ENCODE measurements at places on chromosomes 7 and 10.
A peak's percentile ranks its signal among the peaks of the same experiment; 100 is the strongest.

DNA sequence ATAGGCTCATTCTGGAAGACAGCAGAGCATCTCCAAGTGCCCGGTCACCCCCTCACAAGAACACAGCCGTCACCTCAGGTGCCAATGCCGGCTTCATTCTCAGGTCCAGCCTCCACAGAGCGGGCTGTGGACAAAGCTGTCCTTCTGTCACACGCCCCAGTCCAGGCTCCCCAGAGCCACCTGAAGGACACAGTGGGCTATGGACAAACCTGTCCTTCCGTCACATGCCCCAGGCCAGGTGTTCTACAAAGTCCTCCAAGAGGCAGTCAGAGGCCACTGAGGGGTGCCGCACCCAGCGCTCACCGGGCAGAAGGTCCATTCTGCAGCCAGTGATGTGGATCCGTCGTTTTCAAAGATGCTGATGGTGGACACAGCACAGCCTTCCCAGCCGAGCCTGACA is 173.2 kb upstream of the PPP2R2D start:
- H3K36me3 ChIP-seq = no peaks in the 10 kb centered on the region
- peak; percentile 68 for DNase-seq
- H3K4me3 ChIP-seq = no peak overlapping the region
- no peak overlapping the region for H3K27ac ChIP-seq
- H3K4me1 ChIP-seq = peaks cover 15% of the 10 kb centered on the region

GRCh38 chr7:4690953-4691856 is 9.1 kb downstream of the FOXK1 start:
- no peak overlapping the region for H3K4me3 ChIP-seq
- DNase-seq = no peak
- H3K27me3 ChIP-seq = no peaks in the 10 kb centered on the region
- H3K4me1 ChIP-seq = peaks cover 92% of the 10 kb centered on the region
- H3K27ac ChIP-seq = no peak overlapping the region

- no peak overlapping the region for H3K27ac ChIP-seq
- DNase-seq = no peak
- H3K4me3 ChIP-seq = no peak overlapping the region
- no peaks in the 10 kb centered on the region for H3K4me1 ChIP-seq
- no peaks in the 10 kb centered on the region for H3K36me3 ChIP-seq
These were observed 164.3 kb upstream of the SVIL start for GRCh38 chr10:29798921-29799690.

- H3K4me3 ChIP-seq = no peak overlapping the region
- H3K27me3 ChIP-seq = no peaks in the 10 kb centered on the region
- no peak for DNase-seq
- H3K36me3 ChIP-seq = no peaks in the 10 kb centered on the region
- H3K27ac ChIP-seq = no peak overlapping the region
These were observed 34.5 kb downstream of the FRMD4A start for GRCh38 chr10:14296065-14296709.

GRCh38 chr10:484925-485661 is 204.4 kb downstream of the DIP2C start:
- no peaks in the 10 kb centered on the region for H3K27me3 ChIP-seq
- DNase-seq = peak; percentile 76
- H3K4me1 ChIP-seq = peaks cover 14% of the 10 kb centered on the region
- H3K36me3 ChIP-seq = no peaks in the 10 kb centered on the region
- peak overlapping the region; percentile 21 for H3K4me3 ChIP-seq

GRCh38 chr7:91263384-91264045 is 718 bp upstream of the FZD1 start:
- H3K4me3 ChIP-seq = peak overlapping the region; percentile 80
- DNase-seq = peak; percentile 75
- H3K4me1 ChIP-seq = peaks cover 56% of the 10 kb centered on the region
- H3K27me3 ChIP-seq = no peaks in the 10 kb centered on the region

- DNase-seq = no peak
- no peaks in the 10 kb centered on the region for H3K4me1 ChIP-seq
- no peak overlapping the region for H3K4me3 ChIP-seq
- H3K36me3 ChIP-seq = no peaks in the 10 kb centered on the region
- H3K27ac ChIP-seq = no peak overlapping the region
These were observed 187.2 kb upstream of the CELF2 start for GRCh38 chr10:10830293-10830986.

DNA sequence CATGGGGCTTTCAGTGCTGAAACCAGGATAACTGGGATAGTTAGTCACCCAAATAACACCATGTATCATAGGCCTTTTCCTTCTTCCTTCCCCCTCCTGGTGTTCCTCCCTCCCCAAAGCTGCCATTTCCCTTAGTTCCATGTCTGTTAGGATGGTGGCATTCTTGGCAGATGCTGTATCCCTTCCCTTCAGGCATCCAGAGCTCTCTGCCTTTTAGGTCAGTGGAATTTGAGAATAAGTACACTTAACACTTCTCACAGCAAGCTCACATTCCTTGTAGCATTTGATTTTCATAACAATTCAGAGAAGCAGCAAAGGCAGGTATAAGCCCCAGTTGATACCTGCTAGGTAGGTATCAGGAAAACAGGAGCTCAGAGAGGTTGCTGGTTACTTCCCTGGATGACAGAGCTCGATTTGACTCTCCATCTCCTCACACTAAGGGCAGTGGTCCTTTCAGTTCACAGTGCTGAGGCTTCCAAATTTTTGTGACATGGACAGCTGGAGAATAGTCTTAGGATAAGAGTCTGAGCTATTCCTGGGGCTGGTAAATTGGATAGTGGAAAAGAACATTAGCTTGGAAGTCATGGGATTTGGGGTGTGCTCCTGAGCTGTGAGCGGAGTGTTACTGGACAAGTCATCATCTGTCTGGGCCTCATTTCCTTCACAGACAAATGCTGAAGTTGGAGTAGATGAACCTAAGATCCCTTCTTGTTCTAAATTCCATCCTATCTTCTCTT is 108.7 kb upstream of the RHOBTB1 start:
- H3K27ac ChIP-seq = no peak overlapping the region
- H3K4me3 ChIP-seq = no peak overlapping the region
- H3K4me1 ChIP-seq = no peaks in the 10 kb centered on the region
- H3K36me3 ChIP-seq = no peaks in the 10 kb centered on the region
- no peak for DNase-seq
- no peaks in the 10 kb centered on the region for H3K27me3 ChIP-seq

DNA sequence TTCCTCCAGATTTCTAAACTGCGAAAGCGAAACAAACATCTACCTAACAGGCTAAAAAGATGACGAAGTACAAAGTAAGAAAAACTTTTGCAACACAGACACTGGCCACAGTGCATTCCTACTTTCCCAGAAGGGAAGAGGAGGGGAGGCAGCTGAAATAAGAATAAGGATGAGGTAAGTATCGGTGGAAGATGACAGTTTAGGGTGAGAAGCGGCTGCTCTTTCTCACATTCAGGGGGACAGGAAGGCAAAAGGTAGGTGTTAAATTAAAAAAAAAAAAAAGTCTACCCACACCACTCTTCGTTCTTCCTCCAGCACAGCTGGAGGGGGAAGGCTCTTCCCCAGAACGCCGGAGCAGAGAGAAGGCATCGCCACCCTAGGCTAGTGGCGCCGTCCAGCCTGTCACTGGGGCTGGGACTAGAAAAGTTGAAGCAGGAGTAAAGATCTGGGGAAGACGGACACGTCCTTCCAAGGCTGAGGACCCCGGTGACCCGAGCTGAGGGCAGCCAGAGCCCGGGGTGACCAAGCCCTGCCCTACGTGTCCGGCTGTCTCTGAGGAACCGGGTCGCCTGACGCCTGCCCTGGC is 846 bp downstream of the DNAJC1 start:
- no peak for DNase-seq
- H3K4me3 ChIP-seq = peak overlapping the region; percentile 94
- H3K27me3 ChIP-seq = no peaks in the 10 kb centered on the region
- no peaks in the 10 kb centered on the region for H3K36me3 ChIP-seq
- peaks cover 9% of the 10 kb centered on the region for H3K4me1 ChIP-seq

DNA sequence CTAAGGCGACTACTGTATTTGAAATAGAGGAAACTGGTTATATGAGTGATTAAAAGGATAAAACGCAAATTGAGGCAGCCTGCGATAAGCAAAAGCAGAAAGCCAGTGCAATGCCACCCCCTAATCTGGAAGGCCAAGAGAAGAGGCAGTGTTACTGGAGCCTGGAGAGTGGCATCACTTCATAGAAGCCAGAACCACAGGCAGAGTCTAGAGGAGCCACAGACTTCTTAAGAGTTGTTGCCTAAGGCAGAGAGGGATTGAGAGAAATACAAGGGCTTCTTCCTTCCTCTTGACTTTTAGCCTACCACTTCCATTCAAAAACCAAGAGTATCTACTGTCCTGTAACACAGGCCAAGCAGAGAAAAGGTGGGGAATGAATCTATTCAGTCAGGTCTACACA is 94.9 kb upstream of the SKAP2 start:
- H3K36me3 ChIP-seq = no peaks in the 10 kb centered on the region
- no peak for DNase-seq
- peaks cover 7% of the 10 kb centered on the region for H3K4me1 ChIP-seq
- no peak overlapping the region for H3K4me3 ChIP-seq
- no peak overlapping the region for H3K27ac ChIP-seq
- H3K27me3 ChIP-seq = no peaks in the 10 kb centered on the region

GRCh38 chr7:121054925-121055324 is 66.4 kb downstream of the CPED1 start:
- no peaks in the 10 kb centered on the region for H3K36me3 ChIP-seq
- DNase-seq = no peak
- H3K4me1 ChIP-seq = peaks cover 3% of the 10 kb centered on the region
- H3K27ac ChIP-seq = no peak overlapping the region
- H3K27me3 ChIP-seq = no peaks in the 10 kb centered on the region
- no peak overlapping the region for H3K4me3 ChIP-seq

- peaks cover 32% of the 10 kb centered on the region for H3K36me3 ChIP-seq
- H3K4me1 ChIP-seq = peaks cover 33% of the 10 kb centered on the region
- no peak overlapping the region for H3K4me3 ChIP-seq
These were observed 31.0 kb downstream of the GET4 start for GRCh38 chr7:907158-907980.

- no peaks in the 10 kb centered on the region for H3K27me3 ChIP-seq
- H3K27ac ChIP-seq = no peak overlapping the region
- H3K36me3 ChIP-seq = no peaks in the 10 kb centered on the region
- no peak for DNase-seq
These were observed 714.5 kb upstream of the POT1 start for GRCh38 chr7:125644109-125644508.

GRCh38 chr7:79787623-79788022 is 334.2 kb upstream of the MAGI2 start:
- no peak for DNase-seq
- no peaks in the 10 kb centered on the region for H3K4me1 ChIP-seq
- no peak overlapping the region for H3K27ac ChIP-seq
- H3K36me3 ChIP-seq = no peaks in the 10 kb centered on the region
- no peak overlapping the region for H3K4me3 ChIP-seq
- H3K27me3 ChIP-seq = no peaks in the 10 kb centered on the region

DNA sequence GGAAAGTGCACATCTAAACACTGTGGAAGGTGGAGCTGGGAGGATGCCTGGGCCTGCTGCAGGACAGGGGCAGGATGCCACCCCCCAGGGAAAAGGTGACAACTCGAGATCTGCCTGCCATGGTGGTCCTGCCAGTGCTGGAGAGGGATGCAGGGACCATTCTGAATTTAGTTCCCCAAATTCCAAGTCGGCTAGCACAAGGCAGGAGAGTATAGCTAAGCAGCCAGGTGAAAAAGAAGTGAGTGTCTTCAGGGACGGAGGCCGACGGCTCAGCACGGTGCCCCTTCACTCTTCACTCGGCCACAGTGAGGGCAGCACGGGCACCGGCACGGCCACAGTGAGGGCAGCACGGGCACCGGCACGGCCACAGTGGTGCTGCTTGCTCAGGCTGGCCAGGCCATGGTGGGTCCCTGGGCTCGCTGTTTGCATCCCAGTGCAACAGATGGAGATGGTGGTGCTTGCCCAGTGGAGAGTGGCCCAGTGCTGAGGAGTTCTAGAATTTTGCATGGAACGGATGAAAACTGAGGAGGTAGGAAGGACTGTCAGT is 161.3 kb upstream of the SHH start:
- H3K27ac ChIP-seq = no peak overlapping the region
- H3K36me3 ChIP-seq = no peaks in the 10 kb centered on the region
- H3K27me3 ChIP-seq = no peaks in the 10 kb centered on the region
- H3K4me3 ChIP-seq = no peak overlapping the region

DNA sequence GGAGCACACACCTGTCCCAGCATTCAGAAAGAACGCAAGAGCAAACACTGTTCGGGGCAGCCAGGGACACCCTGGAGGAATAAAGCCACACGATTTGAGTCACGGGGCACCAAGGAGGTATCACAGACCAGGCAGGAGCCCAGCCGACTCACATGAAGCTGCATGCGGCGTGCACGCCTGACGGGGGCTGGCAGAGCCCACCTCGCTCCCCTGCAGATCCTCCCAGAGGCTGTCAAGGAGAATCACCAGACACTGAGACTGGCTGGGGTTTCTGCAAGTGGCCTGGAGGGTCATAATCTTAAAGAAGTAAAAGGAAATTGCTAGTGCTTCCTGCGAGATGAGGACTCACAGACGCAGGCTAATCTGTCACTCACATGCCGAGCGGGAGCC is 61.6 kb downstream of the TCERG1L start:
- H3K27ac ChIP-seq = no peak overlapping the region
- H3K4me3 ChIP-seq = no peak overlapping the region
- peak; percentile 56 for DNase-seq
- H3K4me1 ChIP-seq = no peaks in the 10 kb centered on the region
- H3K27me3 ChIP-seq = no peaks in the 10 kb centered on the region

DNA sequence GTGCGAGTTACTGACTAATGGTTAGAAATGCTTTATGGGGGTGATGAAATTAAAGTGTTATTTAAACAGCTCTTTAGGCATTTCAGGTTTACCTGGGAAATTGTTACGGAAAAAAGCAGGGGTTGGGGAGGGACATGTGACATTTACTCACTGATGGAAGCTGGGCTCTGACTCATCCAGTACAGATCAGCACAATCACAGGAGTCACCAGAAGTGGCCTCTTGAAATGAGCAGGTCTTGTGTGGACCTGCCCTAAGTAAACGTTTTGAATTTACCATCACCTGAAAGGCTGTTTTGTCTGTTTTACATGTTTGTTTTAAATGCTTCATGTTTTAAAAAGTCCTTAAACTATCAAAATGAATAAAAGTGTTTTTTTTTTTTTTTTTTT is 2.3 kb downstream of the GLRX3 start:
- H3K36me3 ChIP-seq = no peaks in the 10 kb centered on the region
- H3K4me3 ChIP-seq = no peak overlapping the region
- no peak overlapping the region for H3K27ac ChIP-seq
- no peak for DNase-seq
- H3K4me1 ChIP-seq = peaks cover 38% of the 10 kb centered on the region

DNA sequence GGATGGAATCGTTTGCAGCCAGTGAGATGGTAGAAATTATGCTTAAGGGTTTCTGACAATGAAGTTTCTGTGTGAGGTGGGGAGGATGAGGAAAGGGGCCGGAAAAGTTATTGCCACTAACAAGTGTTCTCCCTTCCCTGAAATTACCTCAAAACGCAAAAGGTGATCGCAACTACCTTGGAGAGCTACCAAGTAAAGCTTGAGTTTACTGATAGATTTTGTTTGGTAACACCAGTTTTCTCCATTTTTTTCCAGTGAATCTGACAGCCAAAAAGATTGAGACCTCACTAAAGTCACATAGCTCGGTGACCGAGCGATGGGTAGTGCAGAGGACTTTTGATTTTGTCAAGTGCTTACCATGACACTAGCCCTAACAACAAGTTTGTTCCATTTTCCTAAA is 1.6 kb downstream of the SUV39H2 start:
- H3K4me1 ChIP-seq = peaks cover 42% of the 10 kb centered on the region
- no peak overlapping the region for H3K27ac ChIP-seq
- no peaks in the 10 kb centered on the region for H3K36me3 ChIP-seq
- H3K4me3 ChIP-seq = no peak overlapping the region

- H3K27ac ChIP-seq = no peak overlapping the region
- H3K36me3 ChIP-seq = no peaks in the 10 kb centered on the region
- no peaks in the 10 kb centered on the region for H3K27me3 ChIP-seq
These were observed 295.4 kb upstream of the FZD1 start for GRCh38 chr7:90968871-90969270.

- no peak overlapping the region for H3K4me3 ChIP-seq
- H3K4me1 ChIP-seq = no peaks in the 10 kb centered on the region
- no peak overlapping the region for H3K27ac ChIP-seq
- no peak for DNase-seq
- no peaks in the 10 kb centered on the region for H3K36me3 ChIP-seq
These were observed 66.7 kb upstream of the EZH2 start for GRCh38 chr7:148950806-148951205.
